ENCODE measurements at places on chromosomes 13 and 19.

DNA sequence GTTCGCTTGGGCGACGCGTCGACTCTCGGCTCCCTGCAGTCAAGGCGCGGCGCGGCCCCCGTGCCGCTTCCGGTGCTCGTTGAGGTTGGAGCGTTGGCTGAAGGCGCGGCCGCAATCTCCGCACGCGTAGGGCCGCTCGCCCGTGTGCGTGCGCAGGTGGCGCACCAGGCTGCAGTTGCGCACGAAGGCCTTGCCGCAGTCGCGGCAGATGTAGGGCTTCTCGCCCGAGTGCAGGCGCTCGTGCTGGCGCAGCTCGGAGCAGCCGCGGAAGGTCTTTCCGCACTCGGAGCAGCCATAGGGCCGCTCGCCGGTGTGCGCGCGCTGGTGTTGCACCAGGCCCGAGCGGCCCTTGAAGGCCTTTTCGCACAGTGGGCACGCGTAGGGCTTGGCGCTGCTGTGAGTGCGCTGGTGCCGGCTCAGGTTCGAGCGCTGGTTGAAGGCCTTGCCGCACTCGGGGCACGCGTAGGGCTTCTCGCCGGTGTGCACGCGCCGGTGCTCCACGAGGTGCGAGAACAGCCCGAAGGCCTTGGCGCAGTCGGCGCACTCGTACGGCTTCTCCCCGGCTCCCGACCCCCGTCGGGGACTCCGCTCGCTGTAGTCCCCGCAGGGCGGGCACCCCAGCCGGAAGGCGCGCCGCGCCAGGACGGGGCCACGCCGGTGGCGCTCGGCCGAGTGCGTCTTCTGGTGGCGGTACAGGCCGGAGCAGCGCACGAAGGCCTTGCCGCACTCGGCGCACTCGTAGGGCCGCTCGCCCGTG lies 5.3 kb upstream of the ZNF497 start:
- DNase-seq = no peak

- no peak for DNase-seq
Observed at GRCh38 chr19:35555301-35556005, 8.0 kb downstream of the ATP4A start.

- DNase-seq = no peak
Observed at GRCh38 chr13:58081301-58081820, 449.8 kb downstream of the PCDH17 start.

GRCh38 chr19:27935669-27936068 lies 1277.3 kb downstream of the UQCRFS1 start:
- DNase-seq = no peak

GRCh38 chr19:16593181-16593580 lies 21.0 kb upstream of the SLC35E1 start:
- no peak for DNase-seq

- no peak for DNase-seq
Observed at GRCh38 chr19:443005-443404, 17.8 kb downstream of the SHC2 start.

DNA sequence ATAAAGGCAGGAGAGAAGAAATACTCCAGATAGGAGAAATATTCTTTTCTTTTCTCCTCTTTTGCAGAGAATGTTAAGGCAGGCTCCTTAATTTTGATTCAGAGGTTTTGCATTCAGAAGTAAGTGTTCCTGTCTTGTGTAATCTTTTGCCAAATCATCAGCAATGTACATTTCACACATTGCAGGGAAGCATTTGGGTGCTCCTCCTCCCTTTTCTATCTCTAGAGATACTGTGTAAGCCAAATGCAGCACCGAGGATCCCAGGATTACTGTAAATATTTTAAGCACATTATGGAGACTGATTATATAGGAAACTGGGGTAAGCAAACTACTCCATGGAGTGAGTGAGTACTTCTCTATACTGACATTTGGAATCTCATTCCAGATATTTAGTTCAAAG lies 7.2 kb downstream of the ATP8A2 start:
- DNase-seq = no peak

DNA sequence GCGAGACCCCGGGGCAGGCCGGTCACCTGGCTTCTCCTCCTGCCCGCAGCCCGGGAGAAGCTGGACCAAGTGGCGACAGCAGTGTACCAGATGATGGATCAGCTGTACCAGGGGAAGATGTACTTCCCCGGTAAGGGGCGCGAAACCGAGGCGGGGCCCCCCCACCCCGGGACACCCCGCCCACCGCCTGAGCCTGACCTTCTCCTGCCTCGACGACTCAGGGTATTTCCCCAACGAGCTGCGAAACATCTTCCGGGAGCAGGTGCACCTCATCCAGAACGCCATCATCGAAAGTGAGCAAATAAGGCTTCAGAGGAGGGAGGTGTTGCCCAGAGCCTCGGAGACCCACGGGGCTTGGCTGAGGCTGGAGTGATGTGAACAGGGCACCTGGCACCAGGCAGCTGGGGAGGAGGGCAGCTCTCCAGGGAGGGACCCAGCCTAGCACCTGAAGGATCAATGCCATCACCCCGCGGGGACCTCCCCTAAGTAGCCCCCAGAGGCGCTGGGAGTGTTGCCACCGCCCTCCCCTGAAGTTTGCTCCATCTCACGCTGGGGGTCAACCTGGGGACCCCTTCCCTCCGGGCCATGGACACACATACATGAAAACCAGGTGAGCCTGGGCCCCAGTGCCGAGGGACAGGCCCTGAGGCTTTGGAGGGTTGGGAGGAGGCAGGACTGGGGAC lies 629 bp downstream of the IZUMO4 start:
- DNase-seq = no peak

- DNase-seq = no peak
Observed at GRCh38 chr19:31175564-31176348, 173.5 kb downstream of the TSHZ3 start.

GRCh38 chr13:39129213-39129612 lies 91.0 kb downstream of the NHLRC3 start:
- peak; percentile 15 for DNase-seq

DNA sequence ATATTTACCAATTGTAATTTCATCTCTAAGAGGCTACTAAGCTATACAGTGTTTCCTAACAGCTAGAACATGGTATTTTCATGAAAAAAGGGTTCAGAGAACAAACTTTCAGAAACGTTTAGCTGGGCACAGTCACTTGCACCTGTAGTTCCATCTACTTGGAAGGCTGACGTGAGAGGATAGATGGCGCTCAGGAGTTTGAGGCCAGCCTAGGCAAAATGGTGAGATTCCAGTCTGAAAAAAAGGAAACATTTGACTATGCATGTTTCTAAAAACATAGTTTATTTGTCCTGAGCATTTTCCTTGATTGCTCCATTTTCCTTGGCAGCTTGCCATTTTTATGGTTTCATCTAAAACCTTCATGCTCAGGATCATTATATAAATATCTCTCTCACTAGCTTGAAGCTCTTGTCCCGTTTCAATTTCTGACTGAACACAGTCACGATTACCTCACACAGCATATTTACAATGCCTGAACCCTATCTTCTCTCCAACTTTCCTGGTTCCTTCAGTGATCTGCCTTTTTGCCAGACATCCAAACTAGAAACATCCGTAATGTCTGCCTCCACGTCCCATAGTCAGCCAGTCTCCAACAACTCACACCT lies 200.8 kb downstream of the RGCC start:
- DNase-seq = no peak

- DNase-seq = no peak
Observed at GRCh38 chr13:95247852-95248251, 53.4 kb downstream of the ABCC4 start.

DNA sequence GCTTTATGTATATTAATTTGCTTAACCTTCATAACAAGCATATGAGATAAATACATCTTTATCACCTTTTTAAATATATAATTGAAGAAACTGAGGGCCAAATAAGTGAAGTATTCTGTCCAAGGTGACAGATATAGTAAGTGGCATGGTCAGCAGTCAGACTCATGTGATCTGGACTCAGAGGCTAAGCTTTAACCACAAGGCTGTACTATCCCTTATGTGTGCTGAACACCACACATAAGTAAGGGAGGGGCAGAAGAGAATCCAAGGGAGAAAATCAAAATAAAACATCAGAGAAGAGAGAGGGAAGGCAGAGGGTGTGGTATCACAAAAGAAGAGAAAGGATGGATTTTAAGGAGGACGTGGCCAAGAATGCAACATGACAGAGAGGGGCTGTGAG lies 348.4 kb downstream of the EFNB2 start:
- DNase-seq = no peak

- no peak for DNase-seq
Observed at GRCh38 chr13:113623491-113624234, 34.3 kb downstream of the ATP4B start.

DNA sequence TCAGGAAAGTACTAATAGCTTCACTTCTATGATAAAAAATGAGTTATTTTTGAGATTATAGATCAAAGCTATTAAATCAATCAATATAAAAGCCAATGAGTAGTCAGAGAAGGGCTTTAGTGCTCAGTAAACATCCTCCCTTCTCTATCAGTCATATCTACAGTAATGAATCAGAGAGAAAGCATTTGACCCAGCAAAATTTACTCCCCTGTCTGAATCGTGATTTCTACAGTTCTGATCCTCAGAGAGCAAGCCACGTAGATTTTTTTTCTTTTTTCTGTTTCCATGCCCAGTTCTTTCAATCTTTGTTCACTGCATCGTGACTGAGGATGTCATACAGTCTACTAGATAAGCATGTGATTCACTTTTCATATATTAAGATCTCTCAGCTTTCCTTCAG lies 16.2 kb upstream of the MBNL2 start:
- no peak for DNase-seq
